ENCODE measurements at places on chromosomes 1 and 21.

GRCh38 chr1:234845097-234845660 is 235.2 kb upstream of the IRF2BP2 start:
- DNase-seq: peak; percentile 25

GRCh38 chr1:107531065-107531908 is 390.4 kb downstream of the NTNG1 start:
- no peak for DNase-seq

DNA sequence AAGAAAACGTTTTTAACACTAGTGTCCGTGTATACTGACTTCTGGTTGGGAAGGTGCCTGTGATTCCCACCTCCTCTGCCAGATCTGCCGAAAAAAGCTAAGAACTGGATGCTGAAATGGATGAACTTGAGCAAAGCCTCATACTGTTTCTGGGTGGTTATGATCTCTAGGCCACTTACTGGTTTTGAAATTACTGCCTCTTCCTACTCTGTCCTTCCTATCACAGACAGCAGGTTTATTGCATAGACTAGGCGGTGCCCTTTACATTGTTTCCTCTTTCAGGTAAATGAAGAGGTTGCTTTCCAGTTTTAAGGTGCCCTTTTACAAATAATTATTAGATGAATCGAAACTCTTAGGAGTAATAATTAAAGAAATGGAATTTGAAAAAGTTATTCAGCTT is 27.5 kb downstream of the PEX14 start:
- no peak for DNase-seq

DNA sequence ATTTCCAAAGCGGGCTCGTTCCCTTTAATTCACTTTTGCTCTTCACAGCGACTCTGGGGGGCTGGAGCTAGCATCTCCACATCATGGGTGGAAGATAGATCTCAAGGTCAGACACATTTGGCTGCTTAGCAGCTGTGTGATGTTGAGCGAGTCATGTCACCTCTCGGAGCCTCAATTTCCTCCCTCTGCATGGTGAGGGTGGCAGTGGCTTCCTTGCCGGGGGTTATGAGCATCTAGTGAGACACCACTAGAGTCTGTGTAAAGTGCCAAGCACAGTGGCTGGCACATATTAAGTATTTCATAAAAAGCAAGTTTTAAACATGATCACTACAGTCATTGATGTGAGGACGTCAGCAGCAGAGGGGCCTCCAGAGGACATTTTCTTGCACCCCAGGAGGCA is 16.9 kb upstream of the ECE1 start:
- DNase-seq: no peak

GRCh38 chr1:229027622-229028182 is 243.2 kb upstream of the RAB4A start:
- DNase-seq: peak; percentile 33

DNA sequence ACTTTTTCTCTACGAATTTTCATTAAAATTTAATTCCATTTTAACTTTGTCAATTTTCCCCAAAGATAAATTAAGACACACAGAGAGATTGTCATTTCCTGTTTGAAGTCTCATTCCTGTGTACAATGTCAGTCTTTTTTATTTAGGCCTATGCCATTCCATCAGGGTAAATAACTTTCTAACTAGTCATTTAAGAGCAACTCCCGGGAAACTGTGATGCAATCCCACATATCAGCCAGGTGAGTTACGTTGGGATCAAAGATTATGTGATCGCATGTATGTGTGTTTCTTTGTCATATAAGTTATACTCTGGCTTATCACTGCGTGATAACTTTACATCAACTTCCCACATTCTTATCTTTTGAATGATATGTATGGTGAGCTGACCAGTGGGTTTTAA is 86.1 kb upstream of the S1PR1 start:
- no peak for DNase-seq

GRCh38 chr1:30317921-30318320 is 405.5 kb downstream of the MATN1 start:
- DNase-seq: no peak

GRCh38 chr1:54559111-54559548 is 11.1 kb downstream of the ACOT11 start:
- no peak for DNase-seq

- DNase-seq: no peak
These were observed 1097.4 kb downstream of the TTLL7 start for GRCh38 chr1:82901561-82901960.

GRCh38 chr1:86487811-86488141 is 19.0 kb downstream of the CLCA1 start:
- DNase-seq: no peak

- DNase-seq: no peak
These were observed 804.6 kb upstream of the CXADR start for GRCh38 chr21:16708101-16708835.

GRCh38 chr1:171663854-171664575 is 11.5 kb upstream of the MYOC start:
- DNase-seq: no peak

DNA sequence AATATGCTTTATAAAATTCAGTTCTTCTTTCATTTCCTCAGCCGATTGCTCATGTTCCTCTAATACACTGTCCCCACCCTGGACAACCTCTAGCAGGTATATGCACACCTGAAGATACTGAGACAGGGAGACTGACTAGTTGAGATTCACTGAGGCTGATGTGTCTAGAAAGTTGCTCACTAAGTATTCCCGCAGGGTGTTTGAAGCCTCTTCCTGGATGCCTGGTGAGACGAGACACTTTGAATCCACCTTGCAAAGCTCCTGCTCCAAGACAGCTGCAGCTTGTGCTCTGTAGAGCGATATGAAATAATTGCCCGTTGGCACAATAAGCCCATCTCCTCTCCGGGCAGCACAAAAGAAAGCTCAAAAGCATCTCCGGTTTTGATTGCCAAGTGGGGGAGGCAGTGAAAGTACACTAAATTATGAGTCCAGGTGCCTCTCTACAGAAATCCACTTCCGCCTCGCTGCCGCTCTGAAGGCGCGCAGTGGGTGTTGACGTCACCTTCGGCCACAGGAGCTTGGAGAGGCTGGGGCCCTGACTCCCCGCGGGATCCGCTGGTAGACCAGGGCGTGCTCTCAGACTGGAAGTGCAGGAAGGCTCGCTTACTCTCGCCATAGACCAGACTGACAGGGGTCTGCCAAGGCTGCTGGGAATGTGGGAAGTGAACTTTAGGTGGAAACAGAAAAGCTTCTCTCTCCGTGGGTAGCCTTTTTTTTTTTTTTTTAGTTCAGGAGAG is 46.3 kb downstream of the GPA33 start:
- DNase-seq: peak; percentile 70

DNA sequence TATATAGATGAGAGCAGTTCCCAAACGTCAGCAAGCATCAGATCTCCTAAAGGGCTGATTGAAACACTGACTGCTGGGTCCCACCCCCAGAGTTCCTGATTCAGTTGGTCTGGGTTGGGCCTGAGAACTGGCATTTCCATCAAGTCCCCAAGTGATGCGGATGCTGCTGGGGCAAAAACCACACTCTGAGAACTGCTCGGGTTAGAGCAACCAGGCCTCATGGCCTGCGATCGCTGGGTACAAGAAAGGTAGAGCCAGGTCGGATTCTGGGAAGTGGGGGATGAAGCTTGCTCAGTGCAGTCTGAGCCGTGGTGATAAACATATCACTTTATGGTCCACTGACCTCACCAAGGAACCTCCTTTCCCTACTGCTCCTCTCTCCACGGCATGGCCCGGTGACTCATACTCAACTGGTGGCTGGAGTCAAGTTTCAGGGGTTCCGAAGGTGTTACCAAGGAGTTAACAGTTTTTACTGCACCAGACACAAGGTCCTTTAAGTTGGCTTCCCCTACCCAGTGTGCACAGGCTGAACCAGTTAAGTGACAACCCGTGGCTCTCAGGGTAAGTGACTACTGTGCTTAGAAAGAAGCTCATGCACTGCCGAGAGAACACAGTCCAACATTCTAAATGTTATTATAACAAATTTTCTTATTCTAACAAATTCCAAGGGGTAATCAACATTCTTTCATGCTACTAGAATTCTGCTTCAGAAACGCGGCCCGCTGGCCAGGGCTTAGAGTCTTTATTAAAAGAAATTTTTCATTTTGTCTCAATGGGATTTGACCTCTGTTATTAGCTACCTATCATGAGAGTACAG is 153.5 kb downstream of the TGFBR3 start:
- DNase-seq: no peak

GRCh38 chr1:21664806-21665588 is 4.2 kb downstream of the RAP1GAP start:
- no peak for DNase-seq

DNA sequence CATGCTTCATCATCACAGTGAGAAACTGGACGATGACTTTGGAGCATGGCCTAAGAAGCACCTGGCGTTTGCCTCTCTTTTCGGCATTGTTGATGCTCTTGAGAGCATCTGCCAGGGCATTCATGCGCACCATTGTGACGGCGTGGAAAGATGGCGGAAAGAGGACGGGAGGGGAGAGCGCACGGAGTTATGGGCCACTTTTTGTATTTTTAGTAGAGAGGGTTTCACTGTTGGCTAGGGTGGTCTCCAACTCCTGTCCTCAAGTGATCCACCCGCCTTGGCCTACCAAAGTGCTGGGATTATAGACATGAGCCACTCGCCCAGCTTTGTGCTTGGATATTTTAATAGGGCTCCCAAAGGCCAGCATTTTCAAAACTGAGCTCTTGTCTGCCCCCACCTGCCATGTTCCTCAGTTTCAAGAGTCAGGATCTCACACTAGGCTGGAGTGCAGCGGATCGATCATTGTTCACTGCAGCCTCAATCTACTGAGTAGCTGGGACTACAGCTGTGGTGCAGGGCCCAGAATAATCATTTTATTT is 5.3 kb downstream of the RPS8 start:
- DNase-seq: no peak

- no peak for DNase-seq
These were observed 19.3 kb upstream of the ACTA1 start for GRCh38 chr1:229452956-229453801.

DNA sequence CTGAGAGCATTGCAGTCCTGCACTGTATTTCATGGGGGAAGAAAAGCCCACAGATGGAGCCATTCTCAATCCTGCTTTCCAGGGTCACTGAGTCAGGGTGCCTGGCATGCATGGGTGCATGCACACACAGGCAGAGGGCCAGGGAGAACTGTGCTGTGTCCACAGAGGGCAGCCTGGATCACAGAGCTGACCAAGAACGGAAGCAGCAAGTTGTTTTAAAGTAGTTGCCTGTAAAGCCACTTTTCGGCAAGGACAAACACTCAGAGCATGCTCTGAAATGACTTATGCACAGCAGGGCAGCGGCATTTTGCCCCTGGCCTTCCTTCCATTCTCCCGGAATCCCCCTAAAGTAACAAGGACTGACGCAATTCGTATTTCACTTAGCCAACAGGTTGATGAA is 3.6 kb downstream of the ERG start:
- DNase-seq: no peak

DNA sequence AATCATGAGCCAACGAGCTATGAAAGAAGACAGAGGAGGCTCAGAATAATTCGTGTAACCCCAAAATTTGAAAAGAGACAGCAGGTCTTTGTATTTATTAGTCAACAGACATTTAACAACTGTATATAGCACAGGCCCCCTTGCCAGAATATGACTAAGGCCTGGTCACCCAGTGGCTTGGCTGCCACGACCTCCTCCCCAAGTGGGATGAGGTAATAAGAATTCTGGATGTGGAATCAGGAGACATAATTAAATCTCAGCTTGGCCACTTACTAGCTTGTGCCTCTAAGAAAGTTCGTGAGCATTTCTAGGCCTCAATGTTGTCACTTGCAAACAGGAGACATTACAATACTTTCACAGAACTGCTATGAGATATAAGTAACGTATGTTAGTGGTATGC is 134.2 kb upstream of the TNFSF4 start:
- DNase-seq: no peak

- no peak for DNase-seq
These were observed 6.0 kb upstream of the LY9 start for GRCh38 chr1:160789702-160790611.

Data from activated naive CD4-positive, alpha-beta T cell treated with anti-CD3 and anti-CD28 coated beads, Interleukin-2, amount 50 U/mL, for 16 hours (primary cell).